Gastrocnemius medialis (tissue), 4 donors: ENCODE measurements at places on chromosomes 7 and 10. TPM values are rescaled to one million over a fixed set of nuclear protein-coding genes. Genes with fewer than 3 reads are reported as not detected.
A peak's percentile ranks its signal among the peaks of the same experiment; 100 is the strongest.

- no peak overlapping the region for H3K4me3 ChIP-seq
- DNase-seq = no peak
- no peak overlapping the region for H3K27ac ChIP-seq
- H3K36me3 ChIP-seq = no peaks in the 10 kb centered on the region
- no peaks in the 10 kb centered on the region for H3K4me1 ChIP-seq
These were observed 129.1 kb upstream of the ANK3 start for GRCh38 chr10:60518745-60519144.

- DNase-seq = no peak
- H3K27ac ChIP-seq = no peak overlapping the region
- no peaks in the 10 kb centered on the region for H3K27me3 ChIP-seq
- no peaks in the 10 kb centered on the region for H3K4me1 ChIP-seq
- no peaks in the 10 kb centered on the region for H3K36me3 ChIP-seq
These were observed 910.3 kb downstream of the LRMDA start for GRCh38 chr10:76341740-76342139.

GRCh38 chr10:72379776-72380175 lies 25.1 kb upstream of the DNAJB12 start:
- no peaks in the 10 kb centered on the region for H3K36me3 ChIP-seq
- DNase-seq = no peak
- no peaks in the 10 kb centered on the region for H3K27me3 ChIP-seq
- H3K4me1 ChIP-seq = no peaks in the 10 kb centered on the region

DNA sequence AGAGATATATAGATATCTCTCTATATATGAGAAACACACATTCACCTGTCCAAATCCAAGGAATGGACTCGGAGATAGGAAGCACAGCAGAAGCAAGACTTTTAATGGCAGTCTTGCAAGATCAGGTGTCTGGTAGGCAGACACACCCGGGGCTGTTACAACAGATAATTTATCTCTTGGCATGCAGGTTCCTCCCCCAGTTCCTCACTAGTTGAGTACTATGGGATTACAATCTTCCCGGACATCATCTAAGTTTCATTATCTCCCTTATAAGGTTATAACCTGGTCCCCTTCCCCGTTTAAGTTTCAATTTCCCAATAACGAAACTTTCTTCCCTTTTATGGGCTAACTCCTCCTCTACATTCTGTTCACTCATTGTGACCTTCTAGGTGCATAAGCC lies 399.3 kb downstream of the PPP1R3A start:
- no peak overlapping the region for H3K4me3 ChIP-seq
- no peaks in the 10 kb centered on the region for H3K27me3 ChIP-seq
- no peak overlapping the region for H3K27ac ChIP-seq
- H3K4me1 ChIP-seq = no peaks in the 10 kb centered on the region
- no peak for DNase-seq

DNA sequence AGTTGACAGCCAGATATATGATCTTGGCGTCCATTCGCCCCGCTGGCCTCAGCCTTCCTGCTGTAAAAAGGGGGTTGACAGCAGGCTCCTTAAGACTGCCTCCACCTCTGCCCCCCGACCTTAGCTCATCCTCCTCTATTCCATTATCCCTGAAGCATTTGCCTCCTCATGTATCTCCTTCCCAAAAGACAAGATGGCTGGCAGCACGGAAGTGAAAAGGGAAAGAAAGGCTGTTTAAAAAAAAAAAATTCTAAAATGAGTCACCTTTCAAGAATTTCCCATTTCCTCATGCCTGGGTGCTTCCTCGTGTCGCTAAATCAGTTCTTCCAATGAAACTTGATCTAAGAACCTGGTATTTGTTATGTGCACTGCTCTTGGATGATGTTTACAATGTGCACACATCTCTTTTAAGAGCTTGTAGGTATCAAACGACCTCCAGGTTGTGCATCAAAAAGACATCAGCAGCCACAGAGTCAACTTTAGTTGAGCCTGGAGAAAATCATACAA lies 1.7 kb downstream of the SCRN1 start:
- H3K27me3 ChIP-seq = peaks cover 13% of the 10 kb centered on the region
- H3K36me3 ChIP-seq = no peaks in the 10 kb centered on the region
- no peak for DNase-seq
- no peaks in the 10 kb centered on the region for H3K4me1 ChIP-seq

DNA sequence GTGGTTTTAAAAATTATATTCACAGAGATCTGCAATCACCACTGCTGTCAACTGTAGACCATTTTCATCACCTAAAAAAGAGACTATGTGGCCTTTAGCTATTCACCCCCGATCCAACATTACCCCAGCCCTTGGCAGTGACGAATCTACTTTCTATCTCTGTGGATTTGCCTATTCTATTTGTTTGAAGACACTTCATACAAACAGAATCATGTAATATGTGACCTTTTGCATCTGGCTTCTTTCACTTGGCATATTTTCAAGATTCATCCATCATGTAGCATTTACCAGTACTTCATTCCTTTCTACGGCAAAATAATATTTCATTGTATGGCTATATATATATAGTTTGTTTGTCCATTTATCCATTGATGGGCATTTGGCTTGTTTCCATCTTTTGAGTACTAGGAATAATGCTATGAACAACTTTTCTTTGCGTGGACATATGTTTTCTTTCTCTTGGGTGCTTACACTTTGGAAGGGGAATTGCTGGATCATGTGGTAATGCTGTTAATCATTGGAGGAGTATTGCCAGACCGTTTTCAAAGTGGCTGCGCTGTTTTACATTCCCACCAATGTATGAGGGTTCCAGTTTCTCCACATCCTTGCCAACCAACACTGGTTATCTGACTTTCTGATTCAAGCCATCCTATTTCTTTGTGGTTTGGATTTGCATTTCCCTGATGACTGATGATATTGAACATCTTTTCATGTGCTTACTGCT lies 22.3 kb downstream of the ADAMTS14 start:
- no peaks in the 10 kb centered on the region for H3K27me3 ChIP-seq
- no peak overlapping the region for H3K4me3 ChIP-seq
- H3K4me1 ChIP-seq = no peaks in the 10 kb centered on the region
- H3K36me3 ChIP-seq = no peaks in the 10 kb centered on the region
- H3K27ac ChIP-seq = no peak overlapping the region

- H3K27ac ChIP-seq = no peak overlapping the region
- no peaks in the 10 kb centered on the region for H3K4me1 ChIP-seq
- DNase-seq = no peak
- H3K36me3 ChIP-seq = no peaks in the 10 kb centered on the region
These were observed 1212.4 kb upstream of the PHF14 start for GRCh38 chr7:9761224-9761623.

- no peak for DNase-seq
- H3K27me3 ChIP-seq = no peaks in the 10 kb centered on the region
These were observed 175.3 kb downstream of the DIP2C start for GRCh38 chr10:514137-514671.

GRCh38 chr10:9845075-9845474 lies 1172.6 kb upstream of the CELF2 start:
- no peaks in the 10 kb centered on the region for H3K36me3 ChIP-seq
- H3K4me3 ChIP-seq = no peak overlapping the region
- no peak overlapping the region for H3K27ac ChIP-seq
- no peaks in the 10 kb centered on the region for H3K4me1 ChIP-seq

DNA sequence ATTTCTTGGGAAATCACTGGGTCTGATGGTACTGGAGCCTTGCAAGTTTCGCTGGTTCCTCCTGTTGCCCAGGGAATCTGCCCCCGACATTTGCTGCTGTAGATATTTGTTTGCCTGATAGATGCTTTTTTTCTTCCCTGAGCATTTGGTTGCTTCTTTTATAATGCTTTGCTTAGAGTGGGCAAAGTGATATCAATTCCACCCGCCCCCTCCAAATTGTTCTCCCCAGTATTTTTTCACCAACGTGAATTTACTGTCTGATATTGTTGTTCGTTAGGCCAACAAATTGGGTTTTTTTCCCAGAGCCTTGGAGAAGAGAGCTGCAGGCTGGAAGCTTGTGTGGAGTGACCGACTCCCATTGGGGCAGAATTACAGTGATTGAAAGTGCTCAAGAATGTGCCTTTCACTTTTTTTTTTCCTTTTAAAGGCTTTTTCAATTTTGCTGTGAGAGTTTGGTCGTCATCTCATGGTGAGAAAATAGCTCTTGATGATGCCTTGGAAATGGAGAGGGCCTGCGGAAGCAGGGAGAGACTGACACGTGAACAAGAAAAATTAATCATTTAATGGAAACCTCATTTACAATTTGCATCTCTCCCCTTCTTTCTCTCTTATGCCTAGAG lies 2.5 kb downstream of the GRK5 start:
- H3K27me3 ChIP-seq = no peaks in the 10 kb centered on the region
- peaks cover 7% of the 10 kb centered on the region for H3K4me1 ChIP-seq
- no peak for DNase-seq
- H3K4me3 ChIP-seq = peak overlapping the region; percentile 27
- H3K27ac ChIP-seq = peak overlapping the region; percentile 92
- H3K36me3 ChIP-seq = no peaks in the 10 kb centered on the region

DNA sequence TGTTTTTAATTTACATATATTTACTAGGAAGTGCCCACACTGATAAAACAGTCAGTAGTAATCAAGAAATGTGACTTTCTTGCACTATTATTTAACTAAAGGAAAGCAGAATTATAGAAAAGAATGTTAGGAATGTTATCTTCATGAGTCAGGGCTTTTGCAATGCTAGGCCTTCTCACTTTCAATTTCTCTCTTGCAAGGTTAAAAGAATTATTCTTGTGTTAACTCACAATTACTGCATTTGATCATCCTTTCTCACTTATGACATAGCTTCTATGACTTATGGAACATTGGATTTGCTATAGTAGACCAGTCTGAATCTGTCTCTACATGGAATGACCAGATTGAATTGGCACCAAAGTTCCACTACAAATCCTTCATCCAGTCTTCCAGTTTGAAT lies 192.4 kb downstream of the SDK1 start:
- H3K27me3 ChIP-seq = no peaks in the 10 kb centered on the region
- DNase-seq = no peak
- no peak overlapping the region for H3K4me3 ChIP-seq
- no peak overlapping the region for H3K27ac ChIP-seq

GRCh38 chr7:143329471-143330170 lies 13.7 kb downstream of the CLCN1 start:
- peaks cover 3% of the 10 kb centered on the region for H3K4me1 ChIP-seq
- DNase-seq = no peak
- peak overlapping the region; percentile 85 for H3K27ac ChIP-seq
- no peak overlapping the region for H3K4me3 ChIP-seq

GRCh38 chr10:93790439-93790838 lies 32.7 kb downstream of the LGI1 start:
- H3K27ac ChIP-seq = no peak overlapping the region
- H3K36me3 ChIP-seq = no peaks in the 10 kb centered on the region
- no peak overlapping the region for H3K4me3 ChIP-seq
- no peak for DNase-seq
- no peaks in the 10 kb centered on the region for H3K27me3 ChIP-seq
- H3K4me1 ChIP-seq = no peaks in the 10 kb centered on the region

- peak overlapping the region; percentile 51 for H3K4me3 ChIP-seq
- peaks cover 61% of the 10 kb centered on the region for H3K4me1 ChIP-seq
- DNase-seq = no peak
- H3K27ac ChIP-seq = peak overlapping the region; percentile 92
- H3K36me3 ChIP-seq = no peaks in the 10 kb centered on the region
These were observed 36.1 kb downstream of the DNAJB12 start for GRCh38 chr10:72318418-72319262.

DNA sequence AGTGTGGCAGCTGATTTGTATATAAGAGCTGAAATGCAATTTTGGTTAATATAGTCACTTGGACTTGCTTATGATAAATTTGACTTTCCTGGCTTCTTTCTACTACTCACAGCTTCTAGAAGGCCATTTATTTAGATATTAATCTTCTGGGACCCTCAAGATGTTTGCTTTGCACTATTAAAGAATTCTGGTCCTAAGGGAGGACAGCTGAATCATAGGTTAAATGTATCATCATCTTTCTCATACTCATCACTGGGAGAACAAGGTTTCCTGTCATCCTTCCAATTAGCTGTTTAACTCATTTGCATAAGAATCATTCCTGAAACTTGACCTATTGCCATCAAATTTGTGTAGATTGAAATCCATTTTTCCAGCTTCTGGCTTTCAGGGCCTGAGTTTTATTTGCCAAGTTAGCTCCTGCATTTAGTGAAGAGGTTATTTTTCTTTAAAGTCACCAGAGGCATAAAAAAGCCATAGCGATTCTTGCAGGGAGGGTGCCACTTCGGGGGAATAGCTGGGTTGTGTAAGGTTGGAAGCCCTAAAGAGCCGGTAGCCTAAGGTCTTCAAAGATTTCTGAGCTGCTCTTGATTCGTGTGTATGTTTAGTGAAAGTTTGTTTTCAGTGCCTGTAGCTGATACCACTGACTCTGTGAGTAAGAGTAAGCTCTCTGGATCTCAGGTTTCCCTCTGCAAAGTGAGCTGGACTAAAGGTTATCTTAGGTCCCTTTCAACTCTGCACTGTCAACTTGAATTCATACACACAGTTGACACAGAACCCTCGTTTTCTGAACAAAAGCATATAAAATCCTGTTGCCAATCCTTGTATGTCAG lies 4.3 kb downstream of the MAP3K8 start:
- DNase-seq = no peak
- H3K4me3 ChIP-seq = peak overlapping the region; percentile 85
- no peaks in the 10 kb centered on the region for H3K27me3 ChIP-seq
- peaks cover 12% of the 10 kb centered on the region for H3K36me3 ChIP-seq

GRCh38 chr7:24800667-24801066 lies 43.4 kb upstream of the GSDME start:
- H3K36me3 ChIP-seq = no peaks in the 10 kb centered on the region
- H3K4me1 ChIP-seq = no peaks in the 10 kb centered on the region
- no peak for DNase-seq
- no peak overlapping the region for H3K27ac ChIP-seq
- H3K27me3 ChIP-seq = no peaks in the 10 kb centered on the region

- DNase-seq = no peak
- H3K36me3 ChIP-seq = no peaks in the 10 kb centered on the region
- H3K4me3 ChIP-seq = no peak overlapping the region
- no peaks in the 10 kb centered on the region for H3K27me3 ChIP-seq
- H3K4me1 ChIP-seq = peaks cover 9% of the 10 kb centered on the region
These were observed 149.6 kb downstream of the BICC1 start for GRCh38 chr10:58662314-58662713.

GRCh38 chr7:77699056-77699455 lies 2.8 kb downstream of the RSBN1L start:
- H3K27ac ChIP-seq = peak overlapping the region; percentile 30
- no peak for DNase-seq
- H3K4me1 ChIP-seq = peaks cover 41% of the 10 kb centered on the region
- H3K4me3 ChIP-seq = no peak overlapping the region
- H3K36me3 ChIP-seq = no peaks in the 10 kb centered on the region

DNA sequence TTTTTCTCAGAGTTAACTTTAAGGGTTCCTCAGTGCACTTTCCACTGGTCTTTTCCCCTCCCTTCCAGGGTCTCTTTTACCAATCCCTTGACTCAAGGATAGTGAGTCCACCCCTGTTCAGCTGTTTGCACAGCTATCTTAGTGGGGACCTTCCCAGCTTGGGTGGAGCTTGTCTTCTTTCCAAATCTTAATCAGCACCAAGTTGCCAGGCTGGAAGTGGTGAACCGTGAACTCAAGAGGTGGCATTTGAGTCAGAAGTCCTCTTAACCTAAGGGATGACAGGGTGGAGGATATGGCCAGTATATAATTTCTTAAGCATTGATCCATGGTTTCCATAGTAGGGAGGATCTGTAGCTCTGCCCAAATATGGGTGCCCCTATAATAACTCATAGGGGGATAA lies 25.0 kb downstream of the MAPK8 start:
- no peaks in the 10 kb centered on the region for H3K27me3 ChIP-seq
- no peak overlapping the region for H3K4me3 ChIP-seq
- H3K27ac ChIP-seq = no peak overlapping the region

Gene HNRNPH3
- total RNA-seq = 27.4 TPM

Gene NOD1
- total RNA-seq = 2.3 TPM

Gene MYPN
- total RNA-seq = 342 TPM

Gene FBXL13
- total RNA-seq = not detected

Gene CLDN4
- 0.61 TPM for total RNA-seq

Gene COBL
- 84.5 TPM for total RNA-seq

Gene GOLGA7B
- total RNA-seq = 2.3 TPM

Gene LRGUK
- total RNA-seq = not detected

Gene NEUROG3
- not detected for total RNA-seq

Gene TRIM56
- 5.4 TPM for total RNA-seq

Gene SPDYE9
- not detected for total RNA-seq

Gene UCN3
- total RNA-seq = not detected
